ENCODE measurements at places on chromosomes 3 and 15.

DNA sequence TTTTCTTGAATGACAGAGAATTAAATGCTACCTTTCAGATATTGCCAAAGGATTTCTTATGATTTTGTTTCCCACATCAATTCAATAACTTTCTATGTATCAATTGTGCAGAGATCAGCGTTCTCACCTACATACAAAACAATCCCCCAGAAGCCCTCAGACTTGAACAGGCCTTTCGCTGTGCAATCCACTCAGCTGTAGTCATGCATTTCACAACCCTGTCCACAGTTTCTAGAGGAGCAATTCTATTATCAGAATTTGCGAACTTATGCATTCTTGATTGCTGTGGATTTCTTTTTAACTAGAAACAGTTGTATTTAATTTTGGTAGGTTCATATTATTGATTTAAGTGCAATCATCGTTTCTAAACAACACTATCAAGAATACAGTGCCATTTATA is 13.7 kb upstream of the ALCAM start:
- DNase-seq = no peak

GRCh38 chr3:178684881-178685590 is 148.8 kb downstream of the KCNMB2 start:
- DNase-seq = no peak

DNA sequence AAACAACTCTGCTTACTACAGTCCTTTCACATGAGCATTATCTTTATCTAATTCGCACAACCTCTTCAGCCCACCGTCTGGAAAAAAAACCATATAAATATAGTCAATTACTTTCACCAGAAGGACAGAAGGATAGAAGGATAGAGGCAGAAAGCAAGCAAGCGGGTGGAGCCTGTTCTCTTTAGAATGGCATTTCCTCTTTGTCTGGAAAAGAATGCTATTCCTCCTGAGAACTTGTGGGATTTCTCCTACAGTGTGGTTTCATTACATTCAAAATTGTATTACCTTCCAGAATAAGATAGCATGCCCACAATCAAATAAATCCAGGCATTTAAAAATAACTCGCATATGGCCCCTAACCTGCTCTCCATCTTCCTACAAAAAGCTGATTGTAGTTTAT is 23.1 kb downstream of the SLC30A4 start:
- no peak for DNase-seq

GRCh38 chr3:18062657-18063025 is 320.2 kb upstream of the TBC1D5 start:
- DNase-seq = no peak

GRCh38 chr15:31497838-31498237 is 171.2 kb downstream of the KLF13 start:
- no peak for DNase-seq

DNA sequence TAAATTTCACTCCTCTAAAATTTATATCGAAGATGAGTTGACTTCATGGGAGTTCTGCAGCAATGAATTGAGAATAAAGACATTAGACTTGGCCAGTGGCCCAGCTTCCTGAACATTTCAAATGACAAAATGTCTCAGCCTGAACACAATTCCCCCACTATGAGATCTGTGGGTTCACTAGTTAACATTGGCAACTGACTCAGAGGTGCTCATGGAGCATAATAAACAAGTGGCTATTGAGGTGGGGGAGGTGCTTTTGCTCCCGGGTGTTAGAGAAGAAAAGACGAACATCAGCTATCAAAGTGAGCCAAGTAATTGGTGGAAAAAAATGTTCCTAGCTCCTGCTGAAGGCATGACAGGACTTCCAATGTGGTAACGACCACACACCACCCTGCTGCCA is 6.3 kb downstream of the ATP13A4 start:
- DNase-seq = no peak

DNA sequence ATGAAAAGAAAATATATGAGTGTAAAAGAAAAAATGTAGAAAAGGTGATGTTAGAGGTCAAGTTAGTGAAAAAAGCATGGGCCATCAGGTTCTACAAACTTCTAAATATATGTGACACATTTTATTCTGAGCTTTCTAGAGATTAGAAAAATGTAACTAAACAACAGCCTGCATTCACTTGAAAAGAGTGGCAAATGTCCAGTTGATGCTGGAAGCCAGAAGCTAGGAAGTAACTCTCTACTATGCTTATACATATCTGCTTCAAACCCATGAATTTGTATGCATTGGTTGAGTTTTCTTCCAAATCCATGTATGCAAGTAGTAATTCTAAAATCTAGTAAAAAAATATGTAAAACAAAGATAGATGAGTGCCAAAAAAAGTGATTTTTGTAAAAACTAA is 123.5 kb downstream of the TGFBR2 start:
- no peak for DNase-seq

DNA sequence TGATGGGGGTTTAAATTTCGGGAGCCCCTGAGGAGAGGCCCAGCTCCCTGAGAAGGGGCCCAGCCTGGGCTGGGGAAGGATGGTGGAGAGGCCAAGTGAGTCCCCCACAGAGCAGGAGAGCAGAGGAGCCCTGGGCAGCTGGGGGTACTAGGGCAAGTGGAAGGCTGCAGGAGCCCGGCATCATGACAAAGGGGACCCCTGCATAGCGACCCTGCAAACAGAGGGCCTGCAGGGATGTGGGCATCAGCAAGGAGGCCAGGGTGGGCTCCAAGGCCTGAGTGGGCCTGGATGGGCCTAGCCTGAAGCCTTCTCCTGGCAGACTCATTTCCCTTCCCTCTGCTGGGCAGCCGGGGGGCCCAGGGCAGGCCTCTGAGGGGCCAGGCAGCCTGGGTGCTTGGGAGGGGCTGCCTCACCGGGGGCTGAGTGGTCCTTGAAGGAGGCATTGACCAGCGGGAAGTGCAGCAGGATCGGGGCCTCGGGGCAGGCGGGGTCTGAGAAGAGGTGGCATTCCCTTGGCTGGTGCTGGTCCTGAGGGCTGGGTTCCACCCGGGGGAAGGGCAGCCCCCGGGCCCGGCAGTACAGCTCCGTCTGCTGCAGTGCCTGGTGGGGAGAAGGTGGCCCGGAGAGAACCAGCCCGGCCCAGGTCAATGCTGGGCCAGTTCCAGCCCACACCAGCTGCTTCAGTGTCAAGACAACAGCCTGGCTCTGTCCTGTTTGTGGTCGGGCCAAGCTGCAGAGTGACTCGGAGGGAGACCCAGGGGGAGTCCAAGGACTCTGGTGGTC is 24.7 kb downstream of the PLA2G4D start:
- DNase-seq = no peak

DNA sequence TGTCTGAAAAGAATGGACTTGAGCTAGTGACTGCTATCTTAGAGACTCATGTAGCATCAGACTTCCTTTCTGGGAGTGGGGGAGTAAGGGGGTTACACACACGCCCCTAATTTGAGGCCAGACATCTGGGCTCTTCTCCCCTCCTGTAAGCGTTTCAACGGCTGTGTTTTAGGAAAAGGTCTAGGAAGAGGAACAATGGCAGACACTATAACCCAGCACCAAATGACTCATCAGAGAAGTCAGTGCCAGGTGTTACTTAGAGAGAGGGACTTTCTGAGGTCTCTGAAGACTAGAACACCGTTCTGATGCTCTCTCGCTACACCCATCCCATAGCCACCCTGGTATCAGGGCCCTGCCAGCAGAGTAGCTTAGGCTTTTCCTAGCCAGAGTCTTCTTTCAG is 65.5 kb downstream of the SSUH2 start:
- peak; percentile 68 for DNase-seq

DNA sequence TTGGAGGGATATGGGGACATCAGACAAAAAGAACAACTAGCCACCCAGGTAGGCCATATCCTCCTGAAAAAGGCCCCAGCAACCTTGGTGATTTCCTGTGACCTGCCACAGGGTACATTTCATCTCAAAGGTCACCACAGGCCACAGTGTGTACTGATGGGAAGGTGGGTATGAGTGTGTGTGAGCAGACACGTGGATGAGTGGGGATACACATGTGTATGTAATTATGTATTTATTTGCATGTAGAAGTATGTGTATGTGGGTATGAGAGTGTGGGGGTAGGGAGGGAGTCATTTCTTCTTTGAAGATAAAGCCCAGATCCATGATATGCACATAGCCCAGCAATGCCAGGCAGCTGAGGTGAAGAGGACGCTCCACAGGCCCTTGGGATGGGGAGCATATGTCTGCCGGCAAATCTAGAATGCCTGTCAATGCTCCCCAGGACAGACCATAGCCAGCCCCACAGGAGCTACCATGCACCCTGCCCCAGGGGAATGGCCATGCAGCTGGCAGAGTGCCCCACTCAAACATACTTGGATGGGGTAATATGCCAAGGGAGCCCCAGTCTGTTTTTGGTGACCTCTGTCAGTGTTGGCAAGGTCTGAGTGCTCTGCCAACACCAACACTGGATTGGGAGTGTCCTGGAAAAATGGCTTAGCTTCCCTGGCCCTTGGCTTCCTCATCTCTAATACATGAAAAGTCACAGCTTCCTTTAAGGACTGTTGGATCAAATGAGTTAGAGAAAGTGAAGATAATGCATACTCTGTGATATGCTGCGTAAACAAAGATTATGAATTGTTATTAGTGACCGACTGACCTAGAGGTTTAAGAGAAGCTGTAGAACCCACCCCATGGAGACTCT is 42.4 kb downstream of the RAB6B start:
- DNase-seq = no peak

DNA sequence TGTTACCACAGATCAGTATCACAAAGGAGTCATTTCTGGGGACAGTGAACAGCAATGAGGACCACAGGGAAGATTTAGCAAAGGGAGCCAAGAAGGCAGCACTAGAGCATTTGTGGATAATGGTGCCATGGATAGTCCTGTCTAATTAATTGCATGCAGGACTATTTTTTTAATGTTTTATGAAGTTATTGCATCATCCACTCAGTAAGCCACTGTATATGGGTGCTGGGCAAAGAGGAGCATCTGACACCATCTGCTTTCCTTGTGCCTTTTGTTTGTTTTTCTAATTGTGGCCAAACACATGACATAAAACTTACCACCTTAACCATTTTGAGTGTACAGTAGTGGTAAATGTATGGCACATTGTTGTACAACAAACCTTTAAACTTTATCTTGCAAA is 301.1 kb upstream of the LRRFIP2 start:
- DNase-seq = no peak

DNA sequence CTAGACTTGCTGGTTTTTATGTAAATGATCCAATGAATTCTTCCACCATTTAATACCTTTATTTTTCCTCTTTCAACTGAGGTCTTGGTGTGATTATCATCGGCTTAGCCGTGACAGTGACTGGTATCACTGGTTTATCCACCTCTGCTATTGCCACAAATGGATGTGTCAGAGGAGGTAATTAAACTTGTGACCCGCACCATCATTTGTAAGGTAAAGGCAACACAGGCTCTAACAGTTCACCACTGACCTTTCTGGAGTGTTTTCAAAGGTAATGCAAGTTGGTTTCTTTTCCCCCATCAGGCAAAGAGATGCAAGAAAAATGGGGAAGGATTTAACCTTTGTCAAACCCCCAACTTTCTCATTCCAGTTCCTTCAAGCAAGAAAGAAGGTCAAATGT is 19.7 kb downstream of the SLC12A1 start:
- no peak for DNase-seq

- no peak for DNase-seq
Measured at GRCh38 chr3:195105841-195106417, 165.0 kb downstream of the XXYLT1 start.

GRCh38 chr3:4986782-4987537 is 7.7 kb downstream of the BHLHE40 start:
- DNase-seq = no peak

- peak; percentile 24 for DNase-seq
Measured at GRCh38 chr15:85854345-85855097, 59.8 kb upstream of the KLHL25 start.

DNA sequence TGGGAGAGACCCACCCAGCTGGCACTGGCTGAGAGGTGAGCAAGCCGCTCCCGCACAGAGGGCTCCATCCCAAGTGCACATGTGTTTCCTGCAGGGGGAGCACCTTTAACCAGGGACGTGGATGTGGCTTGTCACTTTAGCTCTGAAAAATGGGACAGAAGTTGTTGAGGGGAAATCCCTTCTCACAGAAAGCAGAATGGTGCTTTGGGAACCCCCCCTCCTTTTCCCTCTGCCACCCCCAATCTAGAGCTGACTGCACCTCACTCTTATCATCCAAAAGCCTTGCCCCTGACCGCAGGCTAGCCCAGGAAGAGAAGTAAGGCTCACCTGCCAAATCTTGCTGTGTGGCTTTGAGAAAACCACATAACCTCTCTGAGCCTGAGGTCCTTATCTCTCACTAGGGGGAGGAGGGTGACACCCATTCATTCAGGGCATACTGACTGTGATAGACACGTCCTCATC is 77.9 kb downstream of the RPN1 start:
- DNase-seq = no peak

- peak; percentile 74 for DNase-seq
Measured at GRCh38 chr3:23071296-23071695, 131.8 kb upstream of the UBE2E2 start.

GRCh38 chr3:151864423-151865101 is 8.9 kb upstream of the SUCNR1 start:
- DNase-seq = no peak

GRCh38 chr3:57556459-57557084 is 498 bp downstream of the PDE12 start:
- peak; percentile 27 for DNase-seq

DNA sequence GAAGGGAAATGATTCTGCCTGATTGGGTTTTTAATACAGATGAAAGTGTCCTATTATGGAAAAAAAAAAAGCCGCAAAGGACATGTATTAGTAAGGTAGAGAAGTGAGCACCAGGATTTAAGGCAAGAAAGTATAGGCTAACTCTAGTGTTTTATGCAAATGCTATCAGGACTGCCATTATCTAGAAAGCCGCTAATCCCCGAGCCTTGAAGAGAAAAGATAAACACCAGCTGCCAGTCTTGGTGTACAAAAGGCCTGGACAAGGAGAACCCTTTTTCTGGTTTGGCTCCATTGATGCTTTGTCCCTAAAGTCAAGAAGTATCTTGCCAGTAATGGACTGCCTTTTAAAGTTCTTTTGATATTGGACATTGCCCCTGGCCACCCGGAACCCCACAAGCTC is 8.6 kb upstream of the TRIM59 start:
- no peak for DNase-seq

GRCh38 chr3:185988816-185989175 is 51.0 kb upstream of the TRA2B start:
- DNase-seq = no peak

DNA sequence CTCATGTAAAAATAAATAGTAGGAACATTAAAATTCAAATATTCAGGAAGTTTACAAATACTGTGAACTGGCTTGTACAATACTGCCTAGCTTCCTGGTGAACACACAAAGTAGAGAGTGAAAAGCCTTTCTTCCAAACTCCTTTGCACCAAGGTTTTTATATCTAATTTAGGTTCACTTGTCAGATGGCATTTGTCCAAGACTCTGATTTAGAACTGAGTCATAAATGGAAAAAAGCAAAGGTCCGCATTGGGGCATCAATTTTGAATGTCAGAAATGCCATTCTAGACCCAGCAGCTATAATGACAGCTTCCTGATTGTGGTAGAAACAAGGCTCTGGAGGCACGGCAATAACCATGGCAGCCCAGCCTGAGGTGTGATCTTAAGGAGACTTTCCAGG is 160.7 kb downstream of the PDE8A start:
- DNase-seq = no peak
